ENCODE measurements at places on chromosomes 3 and 15.

DNA sequence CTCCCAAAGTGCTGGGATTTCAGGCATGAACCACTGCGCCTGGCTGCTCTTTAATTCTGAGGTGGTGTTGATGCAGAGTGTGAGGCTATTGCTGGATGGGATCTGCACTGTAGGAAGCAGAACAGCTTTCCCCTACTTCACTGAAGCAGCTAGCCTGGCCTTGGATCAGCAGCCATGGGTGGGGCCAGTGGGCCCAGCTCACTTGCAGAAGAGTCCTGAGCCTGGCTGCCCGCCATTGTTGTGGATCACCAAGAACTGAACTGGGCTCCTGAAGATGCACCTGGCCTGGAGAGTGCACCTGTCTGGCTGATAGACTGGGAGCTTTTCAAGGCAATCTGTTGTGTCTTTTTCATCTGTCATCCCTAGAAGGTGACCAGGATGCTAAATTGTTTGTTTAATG is 11.9 kb downstream of the TLNRD1 start:
- DNase-seq, result no peak

GRCh38 chr3:151428386-151428785 is 32.5 kb downstream of the IGSF10 start:
- no peak for DNase-seq

GRCh38 chr3:110686701-110687100 is 384.9 kb upstream of the NECTIN3 start:
- no peak for DNase-seq

DNA sequence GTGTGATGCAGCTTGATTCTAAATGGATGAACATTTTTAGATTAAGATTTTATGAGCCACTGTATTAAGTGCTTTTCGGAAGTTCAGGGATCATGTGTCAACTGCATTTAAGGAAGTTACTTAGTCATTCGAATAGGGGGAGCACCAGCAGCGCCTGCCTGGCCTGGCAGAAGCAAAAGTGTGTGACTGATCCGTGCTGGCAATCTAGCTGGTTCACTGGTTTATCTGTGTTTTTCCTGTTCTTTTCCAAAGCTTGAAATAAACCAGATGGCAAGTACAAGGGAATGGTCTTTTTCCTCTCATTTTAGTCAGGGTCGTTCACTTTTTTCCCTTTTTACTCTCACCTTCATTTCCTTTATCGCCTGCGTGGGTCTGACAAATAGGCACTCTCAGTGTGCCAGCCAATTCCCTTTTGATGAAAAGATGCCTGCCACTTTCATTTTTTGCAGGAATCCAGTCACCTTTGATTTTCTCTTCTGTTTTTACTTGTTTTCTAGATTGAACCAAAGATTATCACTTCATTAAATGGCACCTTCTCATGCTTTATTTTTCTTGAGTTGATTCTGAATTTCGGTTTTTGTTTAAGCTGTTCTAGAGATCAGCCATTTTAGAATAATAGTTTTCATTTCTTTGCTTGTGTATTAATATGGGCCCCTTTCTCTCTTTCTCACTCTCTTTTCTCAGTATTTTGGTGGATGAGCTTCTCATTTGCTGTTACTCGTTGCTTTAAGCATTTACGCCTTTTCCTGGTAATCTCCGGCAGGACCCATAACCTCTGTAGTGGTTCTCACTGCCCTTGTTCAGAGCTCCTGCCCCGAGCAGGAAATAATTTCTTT is 2.8 kb downstream of the ABHD2 start:
- DNase-seq, result peak; percentile 51

DNA sequence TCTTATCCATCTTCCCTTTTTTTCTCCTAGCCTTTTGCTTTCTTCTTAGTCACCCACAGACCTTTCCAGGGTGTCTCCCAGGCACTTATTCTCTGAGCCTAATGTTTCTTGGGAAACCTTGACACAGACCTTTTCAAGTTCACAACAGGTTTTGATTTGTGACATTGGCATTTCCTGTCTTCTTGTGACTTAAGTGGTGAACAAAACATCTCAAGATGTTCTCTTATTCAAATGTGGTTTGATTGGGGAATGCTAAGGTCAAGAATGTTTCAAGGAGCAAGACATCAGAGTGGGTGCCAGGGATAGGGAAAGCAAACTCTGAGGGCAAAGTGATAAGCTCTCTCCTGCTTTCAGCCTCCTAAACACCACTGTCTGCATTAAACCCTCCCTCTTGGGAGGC is 68.2 kb upstream of the GSK3B start:
- peak; percentile 82 for DNase-seq

GRCh38 chr15:80815106-80815505 is 35.9 kb downstream of the CEMIP start:
- peak; percentile 34 for DNase-seq

DNA sequence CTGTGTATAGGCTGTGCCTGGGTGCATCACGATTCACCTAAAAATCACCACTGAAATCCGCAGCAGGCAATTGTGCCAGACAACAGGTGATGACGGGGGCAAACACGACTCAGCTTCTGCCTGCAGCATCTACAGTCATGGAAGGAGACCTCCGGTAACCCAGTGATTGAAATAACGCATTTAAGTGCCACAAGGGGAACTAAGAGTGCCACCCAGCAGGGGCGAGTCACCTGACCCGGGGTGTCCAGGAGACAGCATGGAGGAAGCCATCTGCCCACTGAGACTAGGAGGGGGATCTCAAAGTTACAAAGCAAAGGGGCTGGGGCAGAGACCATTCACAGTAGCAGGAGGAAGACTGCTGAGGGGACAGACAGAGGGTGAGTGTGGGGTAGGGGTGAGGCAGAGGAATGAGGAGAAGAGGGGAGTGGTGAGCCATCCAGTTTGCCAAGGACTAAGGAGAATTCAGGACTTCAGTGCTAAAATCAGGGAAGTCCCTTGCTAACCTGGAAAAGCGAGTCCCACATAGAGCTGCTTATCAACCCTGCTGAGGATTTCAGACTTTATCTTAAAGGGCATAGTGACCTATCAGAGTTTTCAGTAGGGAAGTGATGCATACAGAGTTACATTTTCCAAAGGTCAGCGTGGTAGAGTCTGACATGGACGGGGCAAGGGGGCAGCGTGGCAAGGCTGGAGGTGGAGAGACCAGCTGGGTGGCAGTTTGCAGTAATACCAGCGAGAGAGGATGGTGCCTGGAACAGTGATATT is 256.7 kb upstream of the HES1 start:
- no peak for DNase-seq

DNA sequence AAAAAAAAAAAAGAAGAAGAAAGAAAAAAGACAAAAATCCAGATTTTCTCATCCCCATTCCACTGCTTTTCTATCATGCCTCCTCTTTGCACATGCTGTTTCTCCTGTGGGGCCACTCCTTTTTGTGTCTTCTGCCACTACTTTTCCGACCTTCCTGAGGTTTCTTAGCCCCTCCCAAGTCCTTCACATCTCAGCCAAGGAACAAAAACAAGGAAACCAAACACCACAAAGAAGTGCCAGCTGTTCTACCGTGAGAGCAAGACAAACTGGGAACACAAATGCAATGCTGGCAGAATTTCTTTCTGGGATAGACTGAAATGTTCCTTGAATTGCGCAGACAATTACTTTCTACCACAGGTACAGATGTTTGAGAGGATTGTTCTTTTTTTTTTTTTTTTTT is 83.2 kb downstream of the MB21D2 start:
- no peak for DNase-seq

GRCh38 chr15:36371509-36371908 is 207.9 kb upstream of the CDIN1 start:
- DNase-seq, result peak; percentile 45

DNA sequence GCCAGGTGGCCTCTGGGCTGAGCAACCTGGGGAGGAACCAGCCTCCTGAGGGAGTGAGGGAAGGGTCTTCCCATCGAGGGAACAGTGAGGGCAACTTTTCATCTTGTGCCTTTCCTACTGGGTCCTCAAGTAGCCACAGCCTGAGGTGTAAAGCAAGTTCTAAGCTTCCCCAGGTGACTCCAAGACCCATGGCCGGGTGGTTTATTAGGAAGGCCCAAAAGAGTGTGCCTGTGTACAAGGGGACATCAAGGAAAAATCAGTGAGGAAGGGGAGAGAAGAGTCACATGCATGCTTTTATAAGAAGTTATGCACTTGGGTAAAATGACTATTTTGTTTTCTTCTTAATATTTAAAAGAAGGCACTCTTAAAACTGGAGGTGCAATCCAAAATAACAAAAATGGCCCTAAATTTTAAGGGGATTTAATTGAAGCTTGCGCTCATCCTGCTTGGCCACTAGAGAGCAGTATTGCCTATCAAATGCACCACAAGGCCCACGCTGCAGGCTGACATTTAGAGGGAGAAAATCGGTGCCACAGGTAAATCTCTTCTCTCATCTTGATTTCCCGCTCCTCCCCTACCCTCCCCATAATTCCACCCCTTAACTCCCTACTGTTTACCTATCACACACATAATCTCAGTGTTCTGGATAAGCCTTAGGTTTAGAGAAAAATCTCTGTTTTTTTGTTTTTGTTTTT is 6.7 kb downstream of the NANOGP8 start:
- peak; percentile 58 for DNase-seq

DNA sequence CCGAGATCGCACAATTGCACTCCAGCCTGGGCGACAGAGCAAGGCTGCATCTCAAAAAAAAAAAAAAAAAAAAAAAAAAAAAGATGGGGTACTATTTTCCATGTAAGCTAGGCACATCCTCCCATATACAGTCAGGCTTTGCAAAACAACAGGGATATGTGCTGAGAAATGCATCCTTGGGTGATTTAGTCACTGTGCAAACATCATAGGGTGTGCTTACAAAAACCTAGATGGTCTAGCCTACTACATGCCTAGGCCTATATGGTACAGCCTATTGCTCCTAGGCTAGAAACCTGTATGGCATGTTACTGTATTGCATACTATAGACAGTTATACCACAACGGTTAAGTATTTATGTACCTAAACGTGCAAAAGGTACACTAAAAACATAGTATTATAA is 75.0 kb downstream of the TTBK2 start:
- DNase-seq, result no peak

DNA sequence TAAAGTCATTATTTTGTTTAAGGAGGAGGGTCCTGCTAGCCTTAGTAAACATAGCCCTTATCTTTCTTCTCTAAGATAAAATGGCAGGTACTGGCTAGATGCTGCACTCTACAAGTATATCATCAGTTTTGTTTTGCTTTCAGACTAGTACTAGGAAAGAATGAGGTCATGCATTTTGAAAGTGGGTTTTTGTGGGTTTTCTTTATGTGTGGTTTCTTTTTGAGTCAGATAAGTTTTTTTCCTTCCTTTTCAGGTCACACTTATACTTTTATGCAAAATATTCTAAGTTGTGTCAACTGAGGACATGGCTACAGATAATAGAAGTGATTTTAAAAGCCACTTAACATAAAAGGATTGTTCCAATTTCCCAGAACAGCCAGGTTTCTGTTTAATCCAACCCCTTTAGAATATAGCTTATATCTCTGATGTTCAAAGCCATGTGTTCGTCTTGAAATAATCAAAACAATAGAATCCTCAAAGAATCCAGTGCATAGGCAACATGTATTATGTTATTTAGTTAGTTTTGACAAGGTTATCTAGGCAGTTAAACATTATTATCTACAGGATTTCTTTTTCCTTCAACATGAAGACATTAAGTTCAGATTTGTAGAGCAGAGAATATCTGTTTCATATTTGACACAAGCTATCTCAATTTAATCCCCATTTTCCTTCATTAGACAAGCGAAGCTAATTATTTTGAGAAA is 406.2 kb downstream of the RBMS3 start:
- DNase-seq, result peak; percentile 75

DNA sequence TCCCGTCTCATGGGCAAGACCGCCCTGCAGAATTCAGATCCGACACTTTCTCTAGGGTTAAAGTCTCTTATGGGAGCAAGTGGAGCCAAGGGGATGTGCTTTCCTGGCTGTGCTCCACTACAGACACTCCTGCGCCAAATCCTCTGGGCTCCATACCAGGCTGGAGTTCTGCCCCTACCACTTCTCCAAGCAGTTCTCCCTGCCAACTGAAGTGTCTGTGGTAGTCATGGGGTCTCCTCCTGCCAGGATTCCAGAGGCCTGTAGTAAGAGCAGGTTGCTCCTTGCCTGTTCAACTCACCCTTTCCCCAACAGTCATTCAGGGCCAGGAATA is 403.2 kb downstream of the GRM7 start:
- no peak for DNase-seq

DNA sequence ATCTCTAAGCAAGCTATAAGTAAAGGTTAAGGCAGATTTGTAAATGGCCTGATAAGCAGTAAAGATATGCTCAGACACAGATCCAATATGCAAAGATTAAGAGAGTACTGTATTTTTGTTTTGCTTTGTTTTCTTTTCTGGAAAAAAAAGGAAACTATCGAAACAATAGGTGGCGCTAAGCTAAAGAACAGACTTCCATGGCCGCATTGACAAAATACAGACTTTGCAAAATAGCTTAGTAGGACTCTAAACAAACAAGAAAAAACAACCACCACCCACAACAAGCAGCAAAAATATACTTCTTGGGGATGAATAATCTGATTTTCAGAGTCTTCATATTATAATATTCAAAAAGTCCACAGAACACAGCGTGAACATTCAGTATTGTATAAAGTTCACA is 758.4 kb upstream of the ROBO1 start:
- no peak for DNase-seq

- DNase-seq, result no peak
Observed at GRCh38 chr3:19334120-19334519, 185.8 kb downstream of the KCNH8 start.

GRCh38 chr15:26842391-26842790 is 24.5 kb upstream of the GABRA5 start:
- no peak for DNase-seq

DNA sequence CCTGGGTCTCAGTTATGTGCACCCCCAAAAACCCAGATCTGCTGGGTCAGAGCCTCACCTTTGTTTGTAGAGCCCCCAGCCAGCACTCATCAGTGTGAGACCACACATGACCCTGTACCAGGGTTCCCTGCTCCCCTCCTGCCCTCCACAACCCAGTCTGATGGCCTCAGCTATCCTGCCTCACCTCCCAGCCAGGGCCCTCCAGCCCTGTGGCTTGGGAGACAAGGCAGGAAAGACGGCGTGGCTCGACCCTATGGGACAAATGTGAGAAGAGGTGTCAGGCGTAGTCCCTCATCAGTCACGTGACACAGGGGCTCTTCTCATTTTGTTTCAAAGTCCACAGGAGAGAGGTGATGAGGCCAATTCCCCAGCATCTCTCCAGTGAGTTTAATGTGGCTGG is 28.3 kb upstream of the PRR23E start:
- DNase-seq, result no peak

- DNase-seq, result no peak
Observed at GRCh38 chr3:169668072-169668956, 4.8 kb upstream of the MECOM start.

All from fibroblast of upper back skin (primary cell).